ENCODE measurements at places on chromosomes 12 and 14.

- DNase-seq, result no peak
Measured at GRCh38 chr12:64122995-64123394, 99.1 kb downstream of the KICS2 start.

DNA sequence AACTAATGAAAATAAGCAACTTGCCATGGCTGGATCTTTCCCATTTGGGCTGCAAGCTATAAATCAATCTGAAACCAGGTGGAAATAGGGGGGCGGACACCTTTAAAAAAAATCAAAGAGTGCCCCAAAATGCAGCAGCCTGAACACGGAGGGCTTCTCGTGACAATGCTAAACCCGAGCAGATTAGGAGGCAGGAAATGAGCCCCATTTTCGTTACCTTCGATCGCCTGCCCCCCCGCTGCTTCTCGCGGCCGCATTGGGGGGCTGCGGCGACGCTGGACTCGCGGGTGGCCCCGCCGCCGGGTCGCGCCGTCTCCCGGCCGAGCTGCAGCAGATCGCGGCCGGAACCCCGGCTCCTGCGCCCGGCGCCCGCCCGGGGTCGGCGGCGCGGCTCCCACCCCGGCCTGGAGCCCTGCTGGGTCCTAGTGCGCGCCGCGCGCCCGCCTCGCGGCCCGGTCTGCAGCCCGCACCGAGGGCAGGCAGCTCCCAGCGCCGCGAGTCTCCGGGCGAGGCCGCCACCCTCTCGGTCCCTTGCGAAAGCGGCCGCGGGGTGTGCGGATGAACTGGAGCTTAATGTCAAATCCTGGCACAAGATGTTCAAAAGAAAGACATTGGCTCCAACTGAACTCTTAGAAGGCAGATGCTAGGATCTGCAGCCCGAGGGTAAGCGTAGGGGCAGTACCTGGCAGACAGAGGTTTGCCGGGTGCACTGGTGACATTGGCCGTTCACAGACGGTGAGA is 201.9 kb upstream of the FOXN3 start:
- peak; percentile 69 for DNase-seq

- DNase-seq, result no peak
Measured at GRCh38 chr12:106273491-106273890, 25.7 kb upstream of the CKAP4 start.

GRCh38 chr12:121575952-121576625 is 4.7 kb downstream of the KDM2B start:
- DNase-seq, result no peak

DNA sequence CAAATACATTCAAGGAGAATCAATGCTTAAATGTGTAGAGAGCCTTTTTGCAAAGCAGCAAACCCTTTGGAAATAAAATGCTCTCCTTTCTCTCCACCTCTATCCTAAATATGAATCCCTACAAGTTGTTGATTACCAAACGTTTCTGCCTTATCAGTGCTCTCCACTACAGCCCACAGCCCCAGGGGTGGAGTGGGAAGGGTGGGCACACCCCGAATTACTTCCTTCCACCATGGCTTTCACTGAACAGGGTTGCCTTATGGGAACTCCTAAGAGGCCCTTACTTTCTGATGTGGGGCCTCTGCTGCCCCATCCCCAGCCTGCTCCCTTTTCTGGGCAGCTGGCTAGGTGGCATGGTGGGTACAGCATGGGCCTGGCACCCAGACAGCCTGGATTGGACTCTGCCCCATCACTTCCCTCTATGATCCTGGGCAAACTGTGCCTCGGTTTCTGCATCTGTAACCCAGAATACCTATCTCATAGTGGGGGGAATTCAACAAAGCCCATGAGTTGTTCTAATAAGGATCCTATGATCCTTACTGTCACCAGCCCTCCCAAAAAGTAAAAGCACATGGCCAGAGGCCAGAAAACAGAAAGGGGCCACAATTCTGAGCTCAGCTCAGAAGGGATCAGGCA is 16.1 kb downstream of the AK7 start:
- DNase-seq, result no peak

- no peak for DNase-seq
Measured at GRCh38 chr14:68103853-68104252, 284.3 kb downstream of the RAD51B start.

Data from skin of body (tissue), 3 donors.